ENCODE measurements at places on chromosomes 16 and 17.

DNA sequence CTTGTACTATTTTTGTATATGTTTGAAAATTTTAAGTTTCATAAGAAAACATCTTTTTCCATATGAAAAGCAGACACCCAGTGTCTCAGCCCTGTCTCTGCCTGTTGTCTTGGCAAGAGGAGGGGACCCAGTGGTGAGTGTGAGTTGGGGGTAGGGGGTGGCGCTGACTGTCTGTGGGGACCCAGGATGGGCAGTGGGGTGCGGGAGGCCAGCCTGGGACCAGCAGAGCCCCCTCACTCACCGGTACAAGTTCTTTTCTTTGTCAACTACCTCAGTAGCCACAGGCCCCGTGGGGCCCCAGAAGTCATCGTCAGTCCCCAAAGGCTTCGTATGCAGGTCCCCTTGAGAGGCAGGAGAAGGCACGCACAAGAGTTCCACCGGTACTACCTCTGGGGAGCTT is 46.2 kb downstream of the MIS12 start:
- no peak for DNase-seq

- no peak for DNase-seq
These were observed 195.8 kb downstream of the KCNJ2 start for GRCh38 chr17:70365091-70365583.

DNA sequence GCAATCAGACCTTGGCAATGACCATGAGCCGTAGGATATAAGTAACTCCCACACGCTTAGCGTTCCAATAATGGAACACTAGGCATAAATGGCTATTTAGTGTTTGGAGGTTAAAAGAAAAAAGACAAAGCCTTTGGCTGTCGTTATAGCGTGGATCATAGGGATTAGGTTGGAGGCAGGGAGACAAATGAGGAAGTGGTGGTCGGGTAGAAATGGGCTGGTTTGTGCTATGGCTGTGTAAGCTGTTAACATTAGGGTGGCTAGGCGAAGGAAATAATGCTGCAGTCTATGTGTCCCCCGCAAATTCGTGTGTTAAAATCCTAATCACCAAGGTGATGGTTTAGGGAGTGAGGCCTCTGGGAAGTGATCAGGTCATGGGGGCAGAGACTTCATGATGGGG is 120.4 kb upstream of the IRX6 start:
- no peak for DNase-seq

GRCh38 chr17:55454906-55455474 is 33.4 kb upstream of the MMD start:
- no peak for DNase-seq

DNA sequence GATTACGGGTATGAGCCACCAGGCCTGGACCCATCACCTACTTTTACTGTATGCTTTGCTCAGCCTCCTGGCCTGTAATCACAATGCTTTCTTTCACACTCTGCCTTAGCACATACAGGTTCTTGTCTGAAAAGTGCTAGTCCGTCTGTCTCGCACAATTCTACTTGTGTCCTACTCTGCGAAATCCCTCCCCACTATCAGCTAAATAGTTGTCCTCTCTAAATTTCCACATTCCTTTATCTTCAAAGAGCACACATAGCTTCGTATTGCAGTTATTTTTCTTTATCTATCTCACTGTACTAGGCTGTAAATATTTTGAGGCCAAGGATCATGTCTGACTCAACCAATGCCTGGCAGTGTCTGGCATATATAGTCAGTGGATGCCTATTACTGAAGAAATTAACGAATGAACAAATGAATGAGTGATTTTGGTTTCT is 38.5 kb upstream of the ETV4 start:
- no peak for DNase-seq

GRCh38 chr17:58560511-58560910 is 46.1 kb upstream of the MTMR4 start:
- DNase-seq = no peak

DNA sequence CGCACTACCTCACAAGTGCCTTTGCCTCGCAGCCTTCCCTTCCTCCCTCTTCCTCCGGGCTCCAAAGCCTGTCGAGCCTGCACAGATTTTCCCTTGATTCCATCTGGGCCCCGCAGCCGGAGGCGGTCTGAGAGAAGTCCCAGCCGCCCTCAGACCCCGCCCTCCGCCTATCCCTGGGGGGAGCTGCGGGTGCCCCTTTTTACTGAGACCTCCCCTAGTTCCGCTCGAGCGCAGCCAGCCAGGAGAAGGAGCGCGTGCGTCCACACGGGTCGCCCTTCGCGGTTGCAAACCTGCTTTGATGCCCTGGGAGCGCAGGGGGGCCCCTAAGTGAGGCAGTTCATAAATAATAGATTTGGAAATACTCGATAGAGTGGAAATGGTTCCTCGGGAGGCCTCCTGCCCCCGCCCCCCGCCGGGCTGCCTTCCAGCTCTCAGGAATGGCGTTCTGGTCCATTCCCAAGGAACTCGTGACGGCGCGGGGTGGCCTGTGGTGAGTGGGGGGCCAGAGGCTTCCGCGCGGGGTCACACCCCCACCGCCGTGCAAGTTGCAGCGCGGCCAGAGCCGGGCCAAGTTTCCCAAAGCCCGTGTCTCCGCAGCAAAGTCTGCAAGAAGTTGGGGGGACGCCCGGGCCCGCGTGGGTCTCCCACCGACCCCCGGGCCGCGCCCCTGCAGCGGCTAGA is 610 bp downstream of the C16orf74 start:
- DNase-seq = no peak

- DNase-seq = no peak
These were observed 303.8 kb upstream of the ASIC2 start for GRCh38 chr17:33596899-33597298.

DNA sequence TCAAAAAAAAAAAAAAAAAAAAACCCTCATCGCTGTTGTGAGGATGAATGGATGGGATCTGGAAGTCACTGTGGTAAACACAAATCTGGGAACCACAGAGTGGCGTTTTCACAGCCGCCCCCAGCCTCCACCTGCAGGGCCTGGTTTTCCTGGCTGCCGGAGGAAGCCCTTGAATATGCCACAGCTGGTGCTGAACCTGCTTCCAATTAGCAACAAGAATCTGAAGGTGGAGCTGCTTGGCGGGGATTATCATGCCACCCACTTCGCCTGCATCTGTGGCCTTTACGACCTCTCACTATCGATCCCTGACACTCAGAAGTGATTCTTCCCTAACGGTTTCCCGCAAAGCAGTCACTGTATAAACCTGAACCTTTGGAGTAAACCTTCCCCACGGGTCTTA is 16.1 kb downstream of the MRM3 start:
- no peak for DNase-seq

- DNase-seq = no peak
These were observed 33.5 kb downstream of the PPM1E start for GRCh38 chr17:58789160-58789559.

GRCh38 chr16:64695684-64696083 is 426.2 kb downstream of the CDH11 start:
- DNase-seq = no peak

DNA sequence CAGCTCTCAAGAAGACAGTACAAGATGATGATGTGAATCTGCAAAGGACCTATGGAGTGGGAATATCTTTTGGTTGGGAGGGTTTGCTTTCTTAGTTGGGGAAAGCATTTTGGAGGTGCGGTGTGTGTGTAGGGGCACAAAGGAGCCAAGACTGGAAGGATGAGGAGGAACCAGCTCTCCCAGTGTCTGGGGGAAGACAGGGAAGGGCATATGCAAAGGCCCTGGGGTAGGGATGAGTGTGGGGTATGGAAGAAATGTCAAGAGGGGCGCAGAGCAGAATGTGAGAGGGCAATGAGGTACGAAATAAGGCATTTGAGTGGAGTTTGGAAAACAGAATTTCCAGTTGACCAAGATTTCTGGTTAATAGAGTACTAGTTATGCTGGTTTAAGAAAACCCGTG is 187.4 kb downstream of the SNX29 start:
- no peak for DNase-seq

DNA sequence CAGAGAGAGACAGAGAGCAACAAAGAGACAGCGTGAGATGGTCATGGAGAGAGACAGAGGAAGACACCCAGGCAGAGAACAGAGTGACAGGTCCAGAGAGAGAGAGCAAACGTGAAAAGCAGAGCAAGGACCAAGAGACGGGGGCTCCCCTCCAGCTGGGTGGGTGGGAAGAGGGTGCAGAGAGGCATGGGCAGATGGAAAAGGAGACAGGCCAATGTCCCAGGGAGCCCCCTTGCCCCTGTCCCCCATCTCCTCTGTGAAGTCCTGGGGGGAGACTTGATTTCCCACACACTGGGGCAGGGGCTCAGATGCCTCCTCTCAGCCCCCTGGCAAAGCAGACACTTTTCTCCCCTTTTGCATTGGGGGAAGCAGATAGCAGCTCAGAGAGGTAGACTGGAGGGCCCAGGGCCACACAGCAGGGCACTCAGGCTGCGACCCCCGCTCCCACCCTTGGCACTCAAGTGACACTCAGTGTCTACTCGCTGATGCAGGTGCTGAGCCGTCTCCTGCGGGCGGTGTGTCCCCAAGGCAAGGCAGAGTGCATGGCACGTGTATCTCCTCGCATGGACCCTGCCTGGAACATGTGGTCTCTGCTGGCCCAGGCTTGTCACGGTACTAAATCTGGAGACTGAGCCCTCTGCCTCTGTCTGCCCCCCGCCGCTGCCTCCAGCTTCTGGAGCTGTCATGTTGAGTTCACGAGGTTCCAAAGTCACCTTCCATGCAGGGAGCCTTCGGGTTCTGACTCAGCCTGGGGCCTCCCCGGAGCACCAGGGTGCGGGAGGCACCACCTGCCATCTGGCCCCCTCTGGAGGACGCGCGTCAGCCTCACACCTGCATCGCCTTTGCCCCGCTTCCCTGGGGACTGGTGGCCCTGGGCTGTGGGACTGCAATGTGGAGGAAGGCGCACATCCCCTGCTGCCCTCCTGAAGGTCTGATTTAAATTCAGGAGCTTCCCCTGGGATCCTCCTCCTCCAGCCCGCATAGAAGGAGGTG is 215.9 kb upstream of the GSE1 start:
- DNase-seq = peak; percentile 54

DNA sequence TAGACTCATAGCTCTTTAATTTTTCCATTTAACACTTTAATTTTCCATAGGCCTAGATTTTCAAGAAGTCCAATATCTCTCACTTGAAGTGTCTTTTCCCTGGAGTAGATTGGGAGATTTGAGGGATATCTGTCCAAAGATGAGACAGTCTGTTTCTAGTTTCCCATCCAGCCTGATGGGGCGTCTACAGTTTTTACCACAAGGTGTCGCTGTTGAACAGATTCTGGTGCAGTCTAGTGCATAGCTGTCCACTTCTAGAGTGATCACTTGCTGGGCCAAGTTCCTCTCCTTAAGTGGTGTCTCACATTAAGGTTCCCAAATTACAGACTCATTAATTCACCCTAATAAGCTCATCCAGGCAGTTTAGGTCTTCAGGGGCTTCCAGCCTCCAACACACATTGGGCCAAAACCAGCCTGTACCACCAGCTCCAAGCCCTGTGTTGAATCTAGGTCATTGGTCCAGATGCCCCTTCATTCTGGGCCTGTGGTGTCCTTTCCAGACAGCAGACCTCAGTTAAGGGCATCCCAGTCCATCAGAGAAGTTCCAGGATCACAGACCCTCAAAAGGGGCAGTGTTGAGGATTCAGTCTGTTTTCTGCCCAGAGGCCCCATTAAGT is 9.4 kb downstream of the SNX20 start:
- no peak for DNase-seq

DNA sequence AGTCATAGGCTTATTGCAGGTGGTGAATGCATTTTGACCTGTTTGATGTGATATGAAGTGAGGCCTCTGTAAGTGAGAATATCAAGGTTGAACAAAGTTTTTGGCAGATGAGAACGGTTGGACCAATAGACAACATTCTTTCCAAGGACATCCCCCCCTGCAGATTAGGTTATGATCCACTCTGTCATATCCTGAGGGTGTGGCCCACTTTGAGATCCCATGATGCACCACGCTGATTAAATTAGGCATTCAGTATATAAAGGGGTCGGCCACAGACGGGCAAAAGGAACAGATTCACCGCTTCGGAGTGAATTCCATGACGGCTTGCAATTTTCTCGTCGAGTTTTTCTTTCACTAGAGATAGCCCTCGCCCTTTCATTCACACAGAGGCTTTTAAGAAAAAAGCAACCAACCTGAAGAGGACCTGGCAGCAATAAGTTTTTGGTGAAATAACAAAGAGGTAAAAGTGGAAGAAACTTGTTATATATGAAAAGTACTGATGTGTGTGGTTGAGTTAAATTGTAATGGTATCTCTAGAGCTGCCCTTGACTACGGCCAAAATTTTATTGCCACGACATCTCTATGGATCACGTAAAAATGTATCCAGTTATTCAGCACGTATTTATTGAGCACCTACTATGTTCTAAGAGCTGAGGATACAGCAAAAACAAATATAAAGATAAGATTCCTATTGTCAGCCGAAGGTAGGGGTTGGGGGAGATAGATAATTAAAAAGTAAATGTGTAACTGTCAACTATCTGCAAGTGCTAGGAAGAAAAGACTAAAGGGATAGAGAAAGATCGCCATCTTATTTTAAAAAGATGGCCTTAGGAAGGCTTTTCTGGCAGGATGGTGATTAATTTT is 1.7 kb upstream of the RBBP6 start:
- DNase-seq = no peak

GRCh38 chr16:54631782-54632181 is 298.9 kb upstream of the IRX5 start:
- no peak for DNase-seq

DNA sequence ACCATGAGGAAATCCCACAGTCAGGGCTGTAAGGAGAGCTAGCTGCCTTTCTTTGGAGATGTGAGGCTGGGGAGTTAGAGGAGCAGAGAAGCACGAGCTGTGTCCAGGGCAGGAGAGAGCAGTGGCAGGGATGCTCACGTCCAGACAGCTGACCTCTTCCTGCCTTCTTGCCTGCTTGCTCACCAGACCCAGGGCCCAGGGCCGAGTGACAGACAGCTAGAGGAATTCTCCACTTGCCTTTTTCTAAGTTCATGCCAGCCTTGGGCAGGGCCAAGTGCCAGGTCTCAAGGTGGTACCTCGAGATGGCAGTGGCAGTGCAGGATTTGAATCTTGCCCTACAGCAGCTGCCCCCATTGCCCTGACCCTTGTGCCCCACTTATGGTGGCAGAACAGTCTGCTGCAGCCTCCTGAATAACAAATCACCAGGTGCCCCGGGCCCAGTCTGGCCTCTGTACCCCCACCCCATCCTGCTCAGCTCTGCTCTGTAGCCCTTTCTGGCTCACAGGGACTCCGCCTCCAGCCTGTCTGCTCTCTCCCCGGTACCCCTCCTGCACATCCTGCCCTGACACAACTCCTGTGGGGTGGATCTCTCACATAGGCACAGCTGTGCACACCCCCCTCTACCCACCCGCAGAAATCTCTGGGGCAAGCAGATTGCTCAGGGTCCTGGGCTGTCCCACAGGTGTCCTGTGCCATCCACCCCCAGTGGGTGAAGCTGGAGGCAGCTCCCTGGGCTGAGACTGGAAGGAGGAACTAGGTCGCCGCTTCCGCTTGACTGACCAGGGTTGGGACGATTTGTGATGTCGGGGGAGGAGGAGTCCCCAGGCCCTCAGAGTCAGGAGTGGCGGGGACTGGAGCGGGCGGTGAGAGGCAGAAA is 25.9 kb downstream of the GRIN2C start:
- peak; percentile 63 for DNase-seq

DNA sequence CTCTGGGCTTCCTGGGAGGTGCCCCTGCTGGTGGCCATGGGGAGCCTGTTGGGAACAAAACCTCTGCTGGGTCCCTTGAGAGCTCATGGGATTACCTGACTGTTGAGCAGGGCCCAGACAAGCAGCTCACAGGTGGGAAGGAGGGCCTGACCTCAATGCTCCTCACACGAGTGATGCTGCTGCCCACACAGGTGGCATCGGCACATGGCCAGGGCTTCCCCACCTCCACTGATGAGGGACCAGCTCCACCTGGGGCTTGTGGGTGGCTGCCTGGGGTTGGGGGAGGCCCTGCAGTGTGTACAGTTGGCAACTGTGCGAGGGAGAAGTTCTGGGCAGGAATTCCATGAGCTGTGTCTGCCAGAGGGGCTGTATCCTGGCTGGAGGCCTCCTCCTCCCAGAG is 87.8 kb upstream of the NLRP1 start:
- no peak for DNase-seq

GRCh38 chr17:61363601-61364462 is 35.8 kb upstream of the TBX2 start:
- DNase-seq = no peak

Data from head of caudate nucleus (tissue), 42 donors.